ENCODE measurements at places on chromosomes 5 and 9.

GRCh38 chr9:19479874-19480273 is 71.1 kb downstream of the ACER2 start:
- no peak for DNase-seq

- no peak for DNase-seq
These were observed 175.4 kb downstream of the KIAA0825 start for GRCh38 chr5:94442991-94443390.

GRCh38 chr5:147675168-147675567 is 107.4 kb downstream of the JAKMIP2 start:
- no peak for DNase-seq

GRCh38 chr9:135570456-135570855 is 8.9 kb downstream of the PAEP start:
- no peak for DNase-seq

- no peak for DNase-seq
These were observed 128.7 kb downstream of the C5orf15 start for GRCh38 chr5:133839721-133840120.

DNA sequence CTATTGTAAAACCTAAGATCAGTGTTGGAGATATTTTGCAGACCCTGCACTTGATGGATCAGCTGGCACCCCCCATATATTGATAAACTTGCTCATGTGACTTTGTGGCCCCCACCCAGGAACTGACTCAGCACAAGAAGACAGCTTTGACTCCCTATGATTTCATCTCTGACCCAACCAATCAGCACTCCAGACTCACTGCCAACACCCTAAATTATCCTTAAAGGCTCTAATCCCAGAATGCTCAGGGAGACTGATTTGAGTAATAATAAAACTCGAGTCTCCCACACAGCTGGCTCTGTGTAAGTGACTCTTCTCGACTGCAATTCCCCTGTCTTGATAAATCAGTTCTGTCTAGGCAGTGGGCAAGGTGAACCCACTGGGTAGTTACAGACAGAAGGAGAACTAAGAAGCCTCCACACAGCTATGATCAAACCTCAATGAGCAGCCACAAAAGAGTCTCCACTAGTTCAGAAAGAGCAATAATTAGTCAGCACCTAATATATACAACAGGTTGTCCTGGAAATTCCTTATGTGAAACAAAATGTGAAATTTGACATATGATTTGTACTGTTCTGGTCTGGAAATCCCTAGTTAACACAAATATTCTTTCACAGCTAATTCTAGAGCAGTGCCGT is 52.2 kb downstream of the ACTL7B start:
- DNase-seq, result no peak

DNA sequence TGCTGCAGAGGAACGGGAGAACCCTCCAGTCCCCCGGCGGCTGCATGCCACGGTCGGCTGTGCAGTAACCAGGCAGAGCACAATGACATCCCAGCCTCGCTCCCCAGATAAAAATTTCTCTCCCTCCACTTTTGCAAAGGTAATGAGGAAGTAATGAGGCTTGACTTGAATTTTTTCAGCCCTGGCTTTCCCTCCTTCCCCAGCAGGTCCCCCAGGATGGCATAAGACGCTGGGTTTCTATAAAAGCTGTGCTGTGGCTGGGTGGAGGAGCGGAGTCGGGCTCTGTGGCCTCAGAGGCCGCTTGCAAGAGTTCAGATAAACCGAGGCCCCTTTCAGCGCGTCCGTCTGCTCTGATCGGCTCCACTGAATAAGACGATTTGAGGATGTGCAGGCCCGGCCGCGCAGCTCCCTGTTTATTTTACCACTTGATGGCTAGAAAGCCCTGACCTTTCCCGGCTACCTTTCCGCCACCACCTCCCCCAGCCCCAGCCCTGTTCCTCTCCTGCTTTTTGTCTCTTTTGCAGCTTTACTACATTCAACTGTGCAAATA is 351.9 kb upstream of the IRX2 start:
- no peak for DNase-seq

- DNase-seq, result no peak
These were observed 13.1 kb downstream of the PMPCA start for GRCh38 chr9:136423432-136424146.

DNA sequence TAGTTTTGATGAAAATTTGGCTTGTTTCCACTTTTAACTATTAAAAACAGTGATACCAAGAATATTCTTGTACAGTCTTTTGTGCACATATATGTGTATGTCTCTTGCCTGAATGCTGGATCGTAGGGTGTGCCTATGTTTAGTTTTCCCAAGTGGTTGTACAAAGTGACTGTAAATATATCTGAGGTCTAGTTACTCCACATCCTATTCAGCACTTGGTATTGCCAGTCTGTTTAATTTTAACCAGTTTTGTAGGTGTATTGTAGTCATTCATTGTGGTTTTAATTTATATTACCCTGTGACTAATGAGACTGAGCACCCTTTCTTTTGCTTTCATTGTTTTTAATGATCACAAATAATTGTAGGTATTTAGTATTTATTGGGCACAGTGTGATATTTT is 17.8 kb downstream of the RCL1 start:
- no peak for DNase-seq

GRCh38 chr5:173878224-173878967 is 9.8 kb upstream of the CPEB4 start:
- DNase-seq, result no peak
